CD4-positive, alpha-beta T cell treated with Interferon alpha-2 for 1 hour (primary cell): ENCODE measurements at places on chromosomes 13 and 19.

- no peak for DNase-seq
Measured at GRCh38 chr13:26836626-26837025, 76.0 kb upstream of the GPR12 start.

DNA sequence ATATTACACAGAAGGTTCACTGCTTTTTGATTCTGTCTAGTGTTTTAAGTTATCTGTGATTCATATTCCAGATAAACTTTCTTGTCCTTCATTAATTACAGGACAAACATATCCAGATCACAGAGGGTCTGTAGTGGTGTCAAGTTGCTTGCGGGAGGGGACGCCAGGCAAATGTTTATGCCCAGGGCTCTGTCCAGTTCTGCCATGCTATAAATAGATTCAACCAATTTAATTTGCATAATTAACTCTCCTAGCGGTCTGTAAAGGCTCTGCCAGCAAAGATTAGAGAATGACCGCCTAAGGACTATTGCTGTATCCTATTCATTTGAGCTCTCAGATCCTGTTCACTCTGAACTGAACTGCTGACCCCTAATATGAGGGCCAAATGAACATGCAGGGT lies 59.7 kb upstream of the TRPC4 start:
- DNase-seq, result no peak

GRCh38 chr19:18321734-18322102 lies 1.2 kb downstream of the LSM4 start:
- DNase-seq, result no peak

DNA sequence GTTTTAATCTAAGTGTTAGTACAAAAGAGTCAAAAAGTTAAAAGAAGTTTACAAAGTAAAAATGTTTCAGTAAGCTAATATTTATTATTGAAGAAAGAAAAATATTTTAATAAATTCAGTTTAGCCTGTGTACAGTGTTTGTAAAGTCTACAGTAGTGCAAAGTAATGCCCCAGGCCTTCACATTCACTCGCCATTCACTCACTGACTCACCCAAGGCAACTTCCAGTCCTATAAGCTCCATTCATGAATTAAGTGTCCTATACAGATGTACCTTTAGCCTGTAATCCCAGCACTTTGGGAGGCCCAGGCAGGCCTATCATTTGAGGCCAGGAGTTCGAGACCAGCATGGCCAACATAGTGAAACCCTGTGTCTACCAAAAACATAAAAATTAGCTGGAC lies 24.1 kb upstream of the AKAP11 start:
- DNase-seq, result no peak

- DNase-seq, result no peak
Measured at GRCh38 chr19:35309481-35310279, 17.7 kb downstream of the MAG start.

DNA sequence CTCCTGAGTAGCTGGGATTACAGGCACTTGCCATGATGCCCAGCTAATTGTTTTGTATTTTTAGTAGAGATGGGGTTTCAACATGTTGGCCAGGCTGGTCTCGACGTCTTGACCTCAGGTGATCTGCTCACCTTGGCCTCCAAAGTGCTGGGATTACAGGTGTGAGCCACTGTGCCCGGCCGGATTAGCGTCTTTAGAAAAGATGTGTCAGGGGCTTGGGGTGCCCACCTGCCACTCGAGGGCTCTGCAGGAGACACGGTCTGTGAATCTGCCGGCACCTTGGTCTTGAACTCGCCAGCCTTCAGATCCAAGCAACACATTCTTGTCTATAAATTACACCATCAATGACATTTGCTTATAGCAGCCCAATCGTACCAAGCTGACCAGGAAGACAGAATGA lies 38.8 kb upstream of the TUBGCP3 start:
- no peak for DNase-seq

DNA sequence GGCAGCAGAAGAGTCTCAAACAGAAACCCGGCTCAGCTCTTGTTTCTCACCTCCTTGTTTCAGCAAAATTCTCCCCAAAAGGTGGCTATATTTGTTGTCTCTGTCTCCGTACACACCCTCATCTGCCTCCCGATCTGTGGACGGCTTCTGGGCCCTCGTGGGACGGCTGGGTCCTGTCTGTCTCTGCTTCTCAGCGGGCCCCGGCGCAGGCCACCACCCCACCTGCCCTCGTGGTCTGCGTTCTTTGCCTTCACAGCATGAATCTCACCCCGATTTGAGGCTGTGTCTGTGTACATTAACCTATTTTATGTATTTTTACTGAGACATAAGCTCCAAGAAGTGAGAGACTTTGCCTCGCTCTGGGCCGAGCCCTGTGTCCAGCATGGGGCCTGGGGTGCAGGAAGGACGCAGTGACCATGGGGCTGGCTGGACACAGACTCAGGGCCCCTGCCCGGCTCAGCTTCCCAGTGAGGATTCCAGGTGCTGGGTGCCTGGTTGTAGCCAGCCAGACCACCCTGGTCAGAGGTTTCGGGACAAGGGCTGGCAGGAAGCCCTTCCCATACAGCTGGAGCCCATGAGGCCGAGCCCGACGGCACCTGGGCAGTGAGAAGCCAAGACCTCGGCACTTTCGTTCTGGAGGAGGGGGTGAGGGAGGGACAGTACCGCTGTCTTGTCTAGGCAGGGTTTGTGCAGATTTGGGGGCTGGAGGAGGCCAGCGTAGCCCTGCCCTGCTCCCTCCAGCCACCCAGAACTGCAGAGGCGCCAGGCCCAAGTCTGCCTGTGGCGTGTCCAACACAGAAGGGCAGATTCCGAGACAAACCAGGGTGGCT lies 78.5 kb upstream of the MCF2L start:
- no peak for DNase-seq

DNA sequence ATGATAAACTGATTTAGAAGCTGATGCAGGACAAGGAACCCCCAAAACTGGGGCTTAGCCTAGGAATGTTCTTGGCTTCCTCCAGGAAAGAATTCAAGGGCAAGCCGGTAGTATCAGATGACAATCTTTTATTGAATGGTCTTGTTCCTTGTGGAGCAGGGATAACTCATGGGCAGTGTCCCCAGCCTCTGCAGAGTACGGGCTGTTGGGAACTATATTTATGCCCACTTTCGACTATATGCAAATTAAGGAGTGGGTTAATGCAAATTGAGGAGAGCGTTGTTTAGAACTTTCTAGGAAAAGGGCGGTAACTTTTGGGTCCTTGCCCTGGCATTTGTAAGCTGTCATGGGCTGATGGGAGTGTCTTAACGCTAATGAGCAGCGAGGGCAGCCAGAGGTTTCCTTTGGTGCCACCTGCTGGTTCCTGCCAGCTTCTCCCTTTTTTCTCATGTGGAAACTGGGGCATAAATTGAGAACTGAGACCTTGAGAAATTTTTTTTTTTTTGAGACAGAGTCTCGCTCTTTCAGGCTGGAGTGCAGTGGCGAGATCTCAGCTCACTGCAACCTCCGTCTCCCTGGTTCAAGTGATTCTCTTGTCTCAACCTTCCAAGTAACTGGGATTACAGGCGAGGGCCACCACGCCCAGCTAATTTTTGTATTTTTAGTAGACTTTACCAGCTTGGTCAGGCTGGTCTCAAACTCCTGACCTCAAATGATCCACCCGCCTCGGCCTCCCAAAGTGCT lies 79.4 kb upstream of the ABCC4 start:
- peak; percentile 70 for DNase-seq

DNA sequence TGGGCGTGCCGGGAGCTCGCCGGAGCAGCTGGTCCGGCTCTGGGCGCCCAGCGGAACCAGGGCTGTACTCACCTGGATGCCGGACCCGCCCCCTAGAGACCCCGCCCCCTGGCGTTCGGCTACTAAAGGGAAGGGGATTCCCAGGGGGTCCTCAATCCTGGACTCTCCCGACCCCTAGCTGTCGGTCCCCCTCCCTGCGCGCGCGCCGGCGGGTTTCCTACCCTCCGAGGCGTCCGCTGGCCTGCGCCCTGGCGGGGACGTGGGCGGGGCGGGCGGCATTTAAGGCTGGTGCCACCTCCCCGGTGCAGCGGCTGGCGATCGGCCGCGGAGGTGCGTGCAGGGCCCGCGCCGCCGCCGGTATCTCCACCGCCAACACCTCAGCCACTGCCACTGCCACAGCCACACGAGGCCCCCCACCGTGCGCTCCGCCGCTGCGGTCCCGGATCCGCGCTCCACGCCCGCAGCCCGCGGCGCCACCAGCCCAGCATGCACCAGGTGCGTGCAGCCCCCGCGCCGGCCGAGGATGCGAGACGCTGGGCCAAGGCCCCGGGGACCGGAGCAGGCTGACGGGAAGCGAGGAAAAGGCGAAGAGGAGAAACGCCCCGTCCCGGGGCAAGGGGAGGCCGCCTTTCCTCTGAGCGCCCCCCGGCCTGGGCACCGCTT lies at the start of gene ATP12A:
ATP12A (plus strand) TSS at position 151 of the 663 bp plus-strand sequence; CDS start at position 487, 336 bp downstream.
- DNase-seq, result no peak

DNA sequence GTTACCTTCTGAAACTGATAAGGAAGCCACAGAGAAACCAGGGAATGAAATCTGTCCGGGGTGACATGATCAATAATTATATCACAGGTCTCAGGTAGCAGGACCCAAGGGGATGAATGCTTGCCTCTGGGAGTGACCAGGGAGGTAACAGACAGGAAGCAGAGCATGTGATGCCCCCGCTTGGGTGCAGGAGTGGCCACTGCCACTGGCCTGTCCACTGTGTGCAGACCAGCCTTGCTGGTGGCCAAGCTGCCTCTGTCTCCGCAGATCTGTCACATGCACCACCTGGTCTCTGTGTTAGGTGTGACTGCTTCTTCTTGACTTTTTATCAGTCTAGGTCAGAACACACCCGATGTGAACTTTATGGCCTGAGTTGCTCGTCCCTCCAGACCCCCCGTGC lies 71.8 kb downstream of the PEPD start:
- DNase-seq, result no peak

- DNase-seq, result no peak
Measured at GRCh38 chr19:1873524-1874473, 10.4 kb upstream of the KLF16 start.

DNA sequence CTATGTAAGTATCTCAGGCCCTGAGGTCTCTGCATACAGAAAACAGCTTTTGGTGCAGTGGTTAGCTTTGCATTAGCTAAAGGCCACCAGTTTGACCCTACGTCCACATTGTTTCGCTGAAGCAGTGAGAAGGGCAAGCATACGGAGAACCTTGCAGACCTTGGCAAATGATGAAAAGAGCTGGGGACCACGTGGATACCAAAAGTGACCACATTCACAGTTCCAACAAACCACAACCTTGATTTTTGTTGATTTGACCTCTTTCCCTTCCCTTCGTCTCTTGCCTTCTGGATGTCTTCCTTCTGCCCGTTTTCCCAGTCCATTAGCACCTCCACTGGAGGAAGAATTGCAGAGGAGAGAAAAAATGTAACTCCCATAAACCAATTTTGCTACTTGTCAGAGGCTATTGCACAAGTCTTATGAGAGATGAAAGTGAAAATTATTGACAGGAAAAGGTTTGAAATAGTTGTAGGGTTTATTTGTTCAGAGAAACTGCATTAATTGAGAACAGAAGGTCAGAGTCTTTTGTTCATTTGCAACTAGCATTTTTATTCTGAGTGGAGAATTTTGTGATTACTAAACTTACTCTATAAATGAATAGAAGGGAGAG lies 293.9 kb upstream of the HTR2A start:
- DNase-seq, result no peak

DNA sequence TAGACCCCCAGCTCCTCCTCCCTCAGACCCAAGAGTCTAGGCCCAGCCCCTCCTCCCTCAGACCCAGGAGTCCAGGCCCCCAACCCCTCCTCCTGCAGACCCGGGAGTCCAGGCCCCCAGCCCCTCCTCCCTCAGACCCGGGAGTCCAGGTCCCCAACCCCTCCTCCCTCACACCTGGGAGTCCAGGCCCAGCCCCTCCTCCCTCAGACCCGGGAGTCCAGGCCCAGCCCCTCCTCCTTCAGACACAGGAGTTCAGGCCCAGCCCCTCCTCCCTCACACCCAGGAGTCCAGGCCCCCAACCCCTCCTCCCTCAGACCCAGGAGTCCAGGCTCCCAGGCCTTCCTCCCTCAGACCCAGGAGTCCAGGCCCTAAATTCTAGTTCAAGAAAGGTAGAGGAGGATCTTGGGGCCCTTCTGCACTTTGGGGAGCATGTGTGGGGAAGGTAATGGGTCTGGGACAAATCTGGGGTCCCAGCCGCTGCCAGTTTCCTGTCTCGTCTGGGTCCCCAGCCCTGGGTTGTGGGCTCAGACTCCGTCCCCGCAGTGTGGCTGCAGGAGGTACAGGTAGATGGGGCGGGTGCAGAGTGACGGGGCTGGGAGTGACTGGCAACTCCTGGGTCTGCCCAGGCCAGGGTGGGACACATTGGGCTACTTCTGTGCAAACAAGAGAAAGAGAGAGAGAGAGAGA lies 3.2 kb upstream of the TMEM190 start:
- no peak for DNase-seq

DNA sequence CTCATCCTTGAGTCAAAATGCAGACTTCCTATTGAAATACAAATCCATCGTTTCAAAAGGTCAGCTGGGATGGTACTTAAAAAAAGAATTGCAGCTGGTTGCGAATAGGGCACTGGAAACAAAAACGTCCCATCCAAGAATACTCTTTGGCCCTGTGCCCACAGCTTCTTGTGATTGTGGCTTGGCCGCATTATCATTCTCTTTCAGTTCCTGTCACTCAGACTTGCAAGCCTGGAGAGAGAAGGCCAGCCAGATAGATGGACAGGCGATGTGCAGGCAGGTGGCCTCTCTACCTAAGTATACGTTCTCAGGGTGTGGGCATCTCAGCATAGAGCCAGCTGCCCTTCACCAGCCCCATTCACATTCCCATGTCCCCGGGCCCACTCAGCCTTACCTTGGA lies 208.5 kb upstream of the ZNF536 start:
- DNase-seq, result no peak

DNA sequence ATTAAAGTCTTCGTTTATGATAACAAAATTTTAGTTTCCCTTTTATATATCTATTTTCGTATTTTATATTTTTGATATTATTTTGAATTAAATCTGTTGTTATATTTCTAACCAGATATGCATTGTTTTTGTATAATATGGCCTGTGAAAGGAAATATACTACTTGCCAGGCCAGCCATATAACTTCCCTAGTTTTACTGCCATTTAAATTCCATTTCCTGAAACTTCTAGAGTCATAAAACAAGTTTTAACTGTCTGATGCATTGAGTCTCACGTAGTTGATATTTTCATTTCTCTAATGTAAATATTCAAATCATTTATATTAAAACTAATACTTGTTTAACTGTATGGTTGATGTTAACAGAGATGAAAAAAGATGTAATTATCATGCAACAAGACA lies 13.5 kb downstream of the ESD start:
- no peak for DNase-seq
